ENCODE measurements at places on chromosomes 2 and 18.

- H3K4me3 ChIP-seq, result no peak overlapping the region
- H3K27ac ChIP-seq, result no peak overlapping the region
- DNase-seq, result no peak
- H3K36me3 ChIP-seq, result peaks cover 33% of the 10 kb centered on the region
- peaks cover 7% of the 10 kb centered on the region for H3K4me1 ChIP-seq
Observed at GRCh38 chr2:27638037-27638637, 9.3 kb downstream of the GPN1 start.

DNA sequence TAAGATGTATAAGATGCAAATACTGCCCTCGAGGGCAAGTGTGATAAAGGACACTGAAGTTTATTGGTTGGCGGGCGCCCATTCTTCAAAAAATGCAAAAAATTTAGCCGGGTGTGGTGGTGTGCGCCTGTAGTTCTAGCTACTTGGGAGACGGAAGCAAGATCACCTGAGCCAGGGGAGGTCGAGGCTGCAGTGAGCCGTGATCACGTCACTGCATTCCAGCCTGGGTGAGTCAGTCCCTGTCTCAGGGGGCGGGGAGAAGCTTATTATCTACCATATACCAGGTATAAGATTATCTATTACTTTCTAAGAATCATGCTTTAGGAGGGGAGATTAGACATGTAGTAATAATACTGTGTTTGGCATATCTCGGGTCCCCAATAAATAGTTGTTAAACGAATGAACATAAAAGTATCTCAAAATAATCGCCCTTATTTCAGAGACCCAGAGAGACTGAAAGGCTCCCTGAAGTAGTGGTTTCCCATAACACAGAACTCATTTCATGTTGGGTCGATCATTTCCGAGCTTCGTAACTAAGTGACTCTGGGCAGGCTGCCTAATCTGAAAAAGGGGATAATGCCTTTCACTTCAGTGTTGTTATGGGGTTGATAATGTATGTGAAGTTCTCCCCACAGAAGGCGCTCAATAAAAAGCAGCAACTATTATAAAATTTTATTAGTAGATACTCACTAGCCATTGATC, 1.2 kb upstream of the SELENOI start:
- H3K4me3 ChIP-seq, result peak overlapping the region; percentile 98
- no peak for DNase-seq
- H3K36me3 ChIP-seq, result no peaks in the 10 kb centered on the region
- H3K4me1 ChIP-seq, result peaks cover 24% of the 10 kb centered on the region

DNA sequence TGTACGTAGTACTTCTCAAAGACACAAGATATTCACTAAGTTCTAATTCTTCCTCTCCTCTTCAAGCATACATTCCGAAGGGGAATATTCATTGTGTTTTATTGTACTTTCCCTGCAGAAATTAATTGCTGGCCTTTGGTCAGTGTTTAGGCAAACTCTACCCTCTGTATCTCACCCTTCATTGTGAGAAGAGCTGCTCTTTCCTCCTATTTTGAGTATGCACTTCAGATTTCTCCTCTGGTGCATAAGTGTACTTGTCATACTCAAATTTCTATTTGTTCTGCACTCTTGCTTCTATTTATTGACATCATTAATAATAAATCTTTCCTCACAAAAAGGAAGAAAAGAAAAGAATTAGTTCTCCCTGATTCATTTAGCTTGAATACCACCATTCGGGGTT, 485.4 kb upstream of the SLC8A1 start:
- peaks cover 7% of the 10 kb centered on the region for H3K36me3 ChIP-seq
- no peak overlapping the region for H3K27ac ChIP-seq
- DNase-seq, result no peak
- H3K4me3 ChIP-seq, result no peak overlapping the region
- H3K27me3 ChIP-seq, result no peaks in the 10 kb centered on the region
- H3K4me1 ChIP-seq, result no peaks in the 10 kb centered on the region

DNA sequence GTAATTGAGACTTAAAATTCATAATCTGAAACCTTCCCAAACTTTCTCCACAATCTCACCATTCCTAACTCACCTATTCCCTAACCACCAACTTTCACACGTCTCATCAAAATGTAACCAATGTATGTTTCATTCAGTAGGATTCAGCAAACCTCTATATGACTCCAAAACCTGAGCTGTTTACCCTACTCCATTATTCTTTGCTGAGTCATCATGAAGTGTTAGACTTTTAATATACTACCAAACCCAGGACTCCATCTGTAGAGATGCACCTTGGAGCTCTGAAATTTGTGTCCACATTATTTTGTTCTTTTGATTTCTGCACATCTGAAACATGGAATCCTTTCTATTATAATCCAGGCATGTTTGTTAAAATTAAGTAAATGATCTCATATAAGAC, 727.0 kb upstream of the PIK3C3 start:
- no peaks in the 10 kb centered on the region for H3K27me3 ChIP-seq
- no peak for DNase-seq
- H3K27ac ChIP-seq, result no peak overlapping the region
- H3K4me1 ChIP-seq, result no peaks in the 10 kb centered on the region
- H3K36me3 ChIP-seq, result no peaks in the 10 kb centered on the region
- no peak overlapping the region for H3K4me3 ChIP-seq
